CD4-positive, alpha-beta memory T cell (primary cell): ENCODE measurements at places on chromosomes 5 and 9.

- no peak overlapping the region for H3K4me3 ChIP-seq
- no peaks in the 10 kb centered on the region for H3K36me3 ChIP-seq
- no peak overlapping the region for H3K27ac ChIP-seq
- no peaks in the 10 kb centered on the region for H3K27me3 ChIP-seq
- H3K4me1 ChIP-seq, result no peaks in the 10 kb centered on the region
Observed at GRCh38 chr5:37966291-37966690, 126.5 kb upstream of the GDNF start.

- peaks cover 93% of the 10 kb centered on the region for H3K4me1 ChIP-seq
- peak overlapping the region; percentile 71 for H3K27ac ChIP-seq
- H3K36me3 ChIP-seq, result no peaks in the 10 kb centered on the region
- peak overlapping the region; percentile 2 for H3K4me3 ChIP-seq
Observed at GRCh38 chr5:131274326-131275063, 10.6 kb downstream of the CDC42SE2 start.

GRCh38 chr9:117315236-117315635 is 99.6 kb downstream of the ASTN2 start:
- H3K4me3 ChIP-seq, result no peak overlapping the region
- no peaks in the 10 kb centered on the region for H3K36me3 ChIP-seq
- H3K27me3 ChIP-seq, result no peaks in the 10 kb centered on the region
- DNase-seq, result no peak

DNA sequence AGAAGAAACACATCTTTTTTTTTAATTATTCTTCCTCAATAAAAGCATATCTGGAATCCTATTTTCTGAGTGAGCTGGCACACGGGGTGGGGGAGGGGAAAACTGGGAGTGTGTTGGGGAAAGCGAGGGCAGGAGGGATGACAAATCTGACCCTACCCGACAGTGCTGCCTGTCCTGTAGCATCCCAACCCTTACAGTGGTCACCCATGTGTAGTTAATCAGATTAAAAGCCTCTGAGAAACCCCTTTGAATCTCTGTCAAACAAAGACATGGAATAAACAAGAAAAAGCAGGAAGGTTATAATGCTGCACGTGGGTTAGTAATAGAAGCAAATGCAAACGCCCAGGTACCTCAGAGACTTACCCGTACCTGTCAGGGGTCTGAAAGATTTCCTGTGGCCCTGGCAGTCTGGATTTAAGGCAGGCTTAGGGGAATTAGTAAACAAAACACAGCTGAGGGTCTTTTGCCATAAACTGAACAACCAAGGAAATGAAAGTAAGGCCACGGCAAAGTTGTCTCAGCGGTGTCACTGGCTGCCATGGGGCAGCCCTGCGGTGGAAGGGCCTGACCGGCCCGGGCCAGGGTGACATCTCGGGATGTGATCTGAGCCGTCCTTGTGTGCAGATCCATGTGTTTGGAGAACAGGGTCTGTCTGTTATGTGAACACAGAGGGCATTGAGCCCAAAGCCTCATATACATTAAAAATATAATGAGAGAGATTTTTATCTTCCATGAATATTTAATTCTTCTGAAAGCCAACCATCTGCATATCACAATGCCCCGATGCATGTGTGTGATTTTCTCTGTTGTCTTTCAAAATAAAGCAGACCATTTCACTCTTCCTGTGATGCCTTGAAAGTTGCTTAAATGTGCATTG is 308.2 kb downstream of the ZNF608 start:
- H3K4me1 ChIP-seq, result no peaks in the 10 kb centered on the region
- H3K36me3 ChIP-seq, result no peaks in the 10 kb centered on the region
- H3K27me3 ChIP-seq, result no peaks in the 10 kb centered on the region
- no peak overlapping the region for H3K27ac ChIP-seq
- DNase-seq, result no peak
